RKO (cell line): ENCODE measurements at places on chromosomes 16 and 17.
A peak's percentile ranks its signal among the peaks of the same experiment; 100 is the strongest.

DNA sequence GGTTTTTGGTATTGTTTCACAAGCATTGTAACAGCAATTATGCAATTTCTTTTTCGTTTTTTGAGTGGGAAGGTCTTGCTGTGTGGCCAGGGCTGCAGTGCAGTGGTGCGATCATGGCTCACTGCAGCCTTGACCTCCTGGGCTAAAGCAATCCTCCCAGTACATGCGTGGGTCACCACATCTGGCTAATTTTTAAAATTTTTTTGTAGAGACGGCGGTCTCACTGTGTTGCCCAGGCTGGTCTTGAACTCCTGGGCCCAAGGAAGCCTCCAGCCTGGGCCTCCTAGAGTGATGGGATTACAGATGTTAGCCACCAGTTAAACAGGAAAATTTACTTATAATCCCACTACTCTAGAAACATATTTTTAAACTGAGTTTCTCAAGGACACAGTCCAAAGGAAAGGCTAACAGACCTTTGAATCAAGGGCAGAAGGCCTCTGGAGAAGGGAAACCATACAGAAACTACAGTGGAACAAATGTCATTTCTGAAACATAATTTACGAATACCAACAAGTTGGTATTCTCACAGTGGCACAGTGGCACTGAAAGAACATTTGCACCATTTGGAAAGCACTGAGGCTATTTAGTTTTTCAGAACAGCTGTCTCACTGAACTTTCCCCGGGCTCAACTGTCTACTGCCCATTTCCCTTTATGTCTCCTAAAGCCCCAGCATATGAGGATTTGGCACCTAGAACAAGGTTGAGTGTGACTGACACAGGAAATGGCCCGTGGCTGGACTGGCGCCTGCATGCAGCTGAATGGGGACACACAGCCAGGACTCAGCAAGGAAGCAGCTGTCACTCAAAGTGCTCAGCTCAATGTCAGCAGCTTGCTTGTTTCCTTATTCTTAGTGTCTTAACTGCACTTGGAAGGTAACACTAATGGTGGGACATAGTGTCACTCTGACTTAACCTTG is 2.8 kb upstream of the PRKAR1A start:
- peak; percentile 28 for DNase-seq

DNA sequence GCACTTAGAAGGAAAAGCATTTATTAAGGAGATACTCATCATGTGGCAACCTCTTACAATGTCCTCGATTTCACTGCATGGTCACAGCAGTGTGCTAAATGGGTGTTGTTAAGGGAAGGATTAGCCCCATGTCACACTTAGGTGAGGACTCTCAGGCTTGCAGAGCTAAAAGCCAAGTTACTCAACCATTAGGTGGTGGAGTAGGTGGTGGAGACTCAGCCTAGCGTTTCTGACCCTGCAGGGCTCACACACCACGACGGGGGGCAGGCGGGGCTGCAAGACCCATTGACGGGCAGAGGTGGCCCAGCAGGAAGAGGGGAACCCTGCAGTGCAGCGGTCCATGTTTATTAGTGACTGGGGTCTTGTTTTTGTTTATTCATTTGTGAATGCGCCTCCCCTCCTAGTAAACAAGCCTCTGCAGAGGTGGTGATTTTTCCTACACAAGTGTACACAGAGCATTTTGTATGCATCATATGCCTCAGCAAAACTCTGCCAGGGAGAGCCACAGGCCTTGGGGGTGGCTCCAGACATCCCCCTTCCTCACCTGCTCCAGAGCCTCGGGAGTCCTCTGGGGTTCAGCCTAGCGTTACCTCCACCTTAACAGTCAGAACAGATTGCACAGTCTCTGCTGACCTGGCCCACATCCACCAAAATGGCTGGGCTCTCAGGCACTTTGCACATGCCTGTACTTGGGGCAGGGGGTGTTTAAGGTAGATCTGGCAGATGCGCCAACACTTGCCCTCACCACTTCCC is 216.7 kb downstream of the C16orf95 start:
- DNase-seq: no peak

GRCh38 chr17:2904135-2904534 is 107.9 kb downstream of the RAP1GAP2 start:
- DNase-seq: no peak

- DNase-seq: no peak
These were observed 217.0 kb downstream of the FTO start for GRCh38 chr16:53920988-53921387.

GRCh38 chr16:46688101-46688653 is 801 bp downstream of the VPS35 start:
- DNase-seq: no peak
